ENCODE measurements at places on chromosomes 11 and 22.

DNA sequence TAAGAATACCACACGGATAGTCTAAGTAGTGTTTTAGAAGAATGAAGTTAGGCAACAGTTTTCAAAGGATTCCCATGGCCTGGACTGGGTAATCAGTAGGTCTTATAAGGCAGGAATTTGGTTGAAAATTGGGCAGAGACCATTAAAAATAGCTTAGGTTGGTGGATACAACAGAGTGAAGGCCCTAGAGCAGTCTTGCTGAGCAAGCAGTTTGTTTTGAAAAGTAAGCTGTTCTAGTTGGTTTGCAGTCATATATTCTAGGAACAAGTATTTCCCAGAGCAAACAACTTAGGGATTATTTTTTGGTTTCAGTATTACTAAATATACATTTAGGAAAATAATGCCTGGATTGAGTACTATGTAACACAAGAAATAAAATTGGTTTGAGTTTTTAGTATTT is 64.8 kb downstream of the MUC15 start:
- DNase-seq = no peak

GRCh38 chr22:50730941-50731661 is 6.9 kb upstream of the ACR start:
- DNase-seq = peak; percentile 50

GRCh38 chr11:64007160-64007628 is 21.0 kb downstream of the OTUB1 start:
- peak; percentile 75 for DNase-seq

DNA sequence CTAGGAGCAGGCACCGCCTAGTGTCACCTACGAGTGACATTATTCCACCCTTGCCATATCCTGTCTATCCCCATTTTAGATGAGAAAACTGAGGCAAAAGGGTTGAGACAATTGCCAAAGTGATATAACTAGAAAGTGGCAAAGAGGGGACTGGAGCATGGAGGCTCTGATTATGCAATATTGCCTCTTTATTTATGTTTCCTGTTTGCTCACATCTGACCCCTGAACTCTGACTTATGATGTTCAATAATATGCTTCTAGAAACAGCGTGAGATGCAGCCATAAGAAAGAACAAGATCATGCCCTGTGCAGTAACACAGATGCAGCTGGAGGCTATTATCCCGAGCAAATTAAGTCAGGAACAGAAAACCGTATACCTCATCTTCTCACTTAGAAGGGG is 7.7 kb downstream of the ELF5 start:
- no peak for DNase-seq

- no peak for DNase-seq
Measured at GRCh38 chr11:103055221-103055890, 36.6 kb downstream of the DCUN1D5 start.

DNA sequence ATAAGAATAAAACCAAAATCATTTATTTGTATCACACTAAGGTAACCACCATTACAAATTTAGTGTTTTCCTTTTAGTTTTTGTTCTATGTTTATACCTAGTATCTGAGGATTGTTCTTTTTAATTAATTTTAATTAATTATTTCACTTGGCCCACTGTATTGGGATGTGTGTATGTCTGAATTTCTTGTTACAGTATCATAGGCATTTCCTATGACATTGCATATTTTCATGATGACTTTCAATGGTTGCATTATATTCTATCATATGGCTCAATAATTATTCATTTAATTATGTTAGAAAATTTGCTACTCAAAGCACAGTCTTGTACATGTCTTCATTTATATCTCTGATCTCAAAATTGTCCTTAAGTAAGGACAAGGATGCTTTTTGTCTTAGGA is 41.0 kb downstream of the C11orf71 start:
- DNase-seq = no peak

DNA sequence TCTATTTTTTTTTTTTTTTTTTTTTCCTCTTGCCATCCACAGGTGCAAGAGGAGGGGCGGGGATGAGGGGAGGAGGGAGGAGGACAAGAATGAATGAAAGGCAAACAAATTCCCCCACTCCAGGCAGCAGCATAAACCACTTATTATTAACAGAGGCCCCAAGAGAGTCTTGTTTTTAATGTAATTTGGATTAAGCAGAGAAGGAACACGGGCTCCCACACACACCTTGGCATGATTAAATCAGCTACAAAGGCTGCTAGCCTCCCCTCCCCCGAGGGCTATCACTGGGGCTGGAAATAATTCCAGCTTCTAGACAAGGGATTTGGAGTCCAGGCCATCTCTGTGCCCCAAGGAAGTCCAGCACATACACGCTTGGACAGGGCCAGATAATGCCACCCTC is 93.4 kb upstream of the DRD2 start:
- DNase-seq = no peak

- DNase-seq = no peak
Measured at GRCh38 chr22:25930083-25930482, 188.1 kb downstream of the MYO18B start.

DNA sequence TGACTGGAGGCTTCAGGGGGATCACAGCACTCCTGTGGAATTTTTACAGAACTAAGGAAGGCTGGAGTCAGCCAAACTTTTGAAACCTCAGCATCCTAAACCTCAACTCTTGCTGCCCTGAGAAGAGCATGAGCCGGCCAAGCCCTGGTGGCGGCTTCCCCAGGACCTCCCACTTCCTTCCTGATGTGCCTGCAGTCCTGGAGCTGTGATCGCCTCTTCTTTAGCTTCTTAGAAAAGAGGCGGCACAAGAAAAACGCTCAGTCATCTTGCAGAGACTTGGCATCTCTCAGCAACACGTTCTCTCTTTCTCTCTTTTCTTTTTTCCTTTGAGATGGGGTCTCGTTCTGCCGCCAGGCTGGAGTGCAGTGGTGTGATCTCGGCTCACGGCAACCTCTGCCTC is 40.4 kb upstream of the AMPD3 start:
- DNase-seq = no peak

- no peak for DNase-seq
Measured at GRCh38 chr11:5300251-5300650, 1.5 kb downstream of the OR51B4 start.

DNA sequence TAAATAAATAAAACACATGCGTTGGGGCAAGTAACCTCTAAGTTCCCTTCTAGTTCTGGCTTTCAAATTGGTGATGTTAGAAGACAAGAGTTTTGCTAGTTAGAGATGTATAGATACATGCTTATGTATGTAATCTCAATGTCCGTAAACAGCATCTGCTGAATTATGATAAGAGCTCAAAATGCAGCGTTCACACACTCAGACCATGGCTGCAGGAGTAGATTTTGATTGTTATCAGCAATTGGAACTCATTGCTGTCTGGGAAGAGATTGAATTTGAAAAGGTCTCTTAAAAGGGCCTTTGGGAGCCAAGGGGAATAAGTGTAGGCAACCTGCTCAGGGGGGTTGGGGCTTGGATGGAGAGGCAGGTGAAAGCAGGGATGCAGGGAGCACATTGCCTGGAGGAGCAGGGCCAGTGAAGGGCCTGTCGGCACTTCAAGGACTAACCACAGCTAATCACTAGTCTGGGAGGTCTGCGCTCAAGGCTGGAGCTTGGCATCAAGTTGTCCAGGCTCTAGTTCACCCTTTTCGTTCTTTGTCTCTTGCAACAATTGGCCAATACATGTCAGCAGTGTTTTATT is 2.7 kb upstream of the RAG1 start:
- DNase-seq = no peak

DNA sequence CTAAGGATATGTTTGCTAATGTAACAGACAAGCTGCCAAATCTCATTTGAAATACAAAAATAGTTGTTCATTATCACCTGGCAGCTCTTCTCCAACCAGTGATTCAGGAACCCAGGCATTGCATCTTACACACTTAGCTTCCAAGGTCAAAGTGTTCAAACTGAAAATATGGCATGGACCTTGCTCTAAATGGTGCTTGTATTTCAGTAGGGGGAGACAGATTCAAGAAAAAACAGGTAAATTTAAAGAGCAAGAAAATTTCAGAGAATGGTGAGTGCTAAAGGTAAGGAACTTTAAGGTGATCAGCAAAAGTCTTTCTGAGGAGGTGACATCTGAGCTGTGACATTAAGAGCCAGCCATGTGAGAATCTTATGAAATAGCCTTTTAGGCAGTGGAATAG is 82.8 kb upstream of the E2F8 start:
- no peak for DNase-seq

DNA sequence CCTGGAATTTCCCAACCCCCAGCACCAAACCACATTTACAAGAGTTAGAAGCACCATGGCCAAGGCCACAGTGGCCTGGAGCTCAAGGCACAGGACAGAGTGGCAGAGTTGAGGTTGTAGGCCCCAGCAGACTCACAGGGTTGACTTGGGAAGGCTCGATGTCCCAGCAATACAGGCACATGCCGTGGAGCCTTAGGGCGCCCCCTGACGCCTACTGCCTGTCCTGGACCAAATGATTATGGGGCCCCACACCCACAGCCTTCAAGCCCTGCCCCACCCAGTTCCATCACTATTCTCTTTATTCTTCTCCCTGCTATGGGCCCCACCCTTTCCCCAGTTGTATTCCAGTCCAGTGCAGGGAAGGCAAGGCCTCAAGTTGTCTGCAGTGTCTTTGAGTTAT is at the start of gene CCDC179:
TSS of gene CCDC179 (minus strand) at position 234 of the 400 bp plus-strand sequence. CDS start at position 181, 53 bp downstream.
- DNase-seq = no peak

GRCh38 chr11:101082813-101083212 is 46.8 kb downstream of the PGR start:
- no peak for DNase-seq

GRCh38 chr11:128318856-128319474 is 268.4 kb downstream of the ETS1 start:
- no peak for DNase-seq

GRCh38 chr11:116786326-116786725 is 1.5 kb downstream of the ZPR1 start:
- DNase-seq = no peak

GRCh38 chr11:117980280-117980679 is 5.9 kb upstream of the IL10RA start:
- DNase-seq = no peak

GRCh38 chr22:37008365-37008764 is 10.9 kb downstream of the TST start:
- DNase-seq = no peak

GRCh38 chr11:63558459-63559157 is 4.6 kb downstream of the PLAAT2 start:
- no peak for DNase-seq

GRCh38 chr22:37547251-37547741 is 13.0 kb upstream of the CDC42EP1 start:
- DNase-seq = no peak

DNA sequence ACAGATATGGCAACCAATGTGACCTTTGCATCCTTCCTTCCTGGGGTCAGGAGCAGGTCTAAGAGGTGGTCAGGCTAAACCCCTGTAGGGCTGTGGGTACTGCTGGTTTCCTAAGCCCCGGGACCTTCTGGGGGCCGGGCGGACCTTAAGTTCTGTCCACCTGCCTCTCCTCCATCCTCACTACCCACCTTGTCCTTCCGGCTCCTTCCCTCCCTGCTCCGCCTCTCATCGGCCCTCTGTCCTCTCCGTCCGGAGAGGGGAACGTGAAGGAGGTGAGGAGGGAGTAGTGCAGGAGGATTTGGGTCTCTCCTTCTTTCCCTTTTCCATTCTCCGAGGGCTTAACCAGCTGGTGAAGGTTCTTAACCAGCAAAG is 28.3 kb upstream of the PARVB start:
- no peak for DNase-seq

DNA sequence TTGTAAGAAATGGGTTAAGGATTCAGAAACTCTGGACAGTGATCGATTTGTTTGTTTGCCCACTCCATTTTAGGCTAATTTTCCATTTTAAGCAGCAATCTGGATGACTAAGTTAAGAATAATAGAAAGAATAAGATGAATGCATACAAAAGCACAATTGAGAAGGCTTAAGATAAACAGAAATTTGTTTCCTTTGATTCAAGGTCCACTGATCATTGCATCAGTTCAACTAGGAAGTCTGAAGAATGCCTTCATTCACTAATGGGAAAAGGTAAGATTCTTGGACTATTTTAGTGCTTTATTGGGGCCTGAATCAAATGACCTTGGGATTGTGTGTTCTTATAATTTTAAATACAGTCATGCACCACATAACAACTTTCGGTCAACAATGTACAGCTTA is 140.8 kb downstream of the CADM1 start:
- DNase-seq = no peak

GRCh38 chr11:61061081-61061826 is 41.0 kb upstream of the CD5 start:
- DNase-seq = no peak

DNA sequence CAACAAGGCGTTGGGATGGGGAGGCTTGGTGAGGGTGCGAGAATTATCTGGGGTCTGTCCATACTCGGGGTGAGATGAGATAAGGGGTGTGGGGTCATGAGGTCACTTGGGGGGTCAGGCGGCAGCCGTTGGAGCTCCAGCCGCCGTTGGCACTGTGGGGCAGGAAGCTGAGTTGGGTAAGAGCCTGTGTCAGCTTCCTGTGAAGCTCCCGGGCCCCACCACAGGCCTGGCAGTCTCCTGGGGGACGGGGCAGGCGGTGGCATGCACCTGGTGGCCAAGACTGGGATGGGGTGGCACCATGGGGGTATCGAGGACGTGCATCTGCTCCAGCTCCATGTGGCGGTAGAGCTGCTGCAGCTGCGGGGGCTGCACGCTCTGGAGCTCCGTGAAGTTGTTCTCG is 7.1 kb upstream of the MYBPC3 start:
- no peak for DNase-seq

- no peak for DNase-seq
Measured at GRCh38 chr11:76602431-76602861, 68.1 kb downstream of the LRRC32 start.

DNA sequence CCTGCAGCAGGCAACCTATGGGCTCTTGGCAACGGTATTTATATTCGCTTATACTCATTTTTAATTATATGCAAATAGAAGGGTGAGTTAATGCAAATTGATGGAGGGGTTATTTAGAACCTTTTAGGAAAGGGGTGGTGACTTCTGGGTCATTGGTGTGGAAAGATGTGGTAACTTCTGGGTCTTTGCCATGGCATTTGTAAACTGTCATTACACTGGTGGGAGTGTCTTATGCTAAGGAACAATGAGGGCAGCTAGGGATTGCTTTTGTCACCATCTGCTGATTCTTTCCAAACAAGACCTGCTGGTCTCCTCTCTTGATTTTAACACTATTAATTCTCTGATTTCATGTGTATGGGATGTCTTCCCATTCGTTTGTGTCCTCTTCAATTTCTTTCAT is 11.7 kb upstream of the KAT5 start:
- DNase-seq = no peak

- DNase-seq = no peak
Measured at GRCh38 chr11:77252555-77253270, 48.8 kb downstream of the GDPD4 start.

DNA sequence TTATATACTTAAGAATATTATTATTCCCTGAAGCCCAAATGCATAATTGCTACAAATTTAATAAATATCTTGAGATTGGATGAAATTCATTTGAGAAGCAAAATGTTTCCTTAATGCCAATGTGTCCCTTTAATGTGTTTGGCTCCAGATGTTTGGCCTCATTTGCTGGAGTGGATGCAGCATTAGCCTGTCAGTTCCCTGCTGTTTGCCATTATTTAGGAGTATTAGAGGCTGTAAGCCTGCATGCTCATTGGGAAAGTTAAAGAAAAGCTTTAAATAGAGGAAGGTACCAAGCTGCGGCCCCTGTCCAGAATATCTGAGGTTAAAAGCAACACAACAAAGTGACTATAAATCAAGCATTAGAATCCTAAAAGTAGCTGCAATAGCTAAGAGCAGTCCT is 54.8 kb upstream of the PITPNB start:
- no peak for DNase-seq
